Mammary epithelial cell (primary cell): ENCODE measurements at places on chromosomes 4 and X.

GRCh38 chrX:123959281-123960063 is 2.0 kb upstream of the STAG2 start:
- DNase-seq = peak; percentile 28

DNA sequence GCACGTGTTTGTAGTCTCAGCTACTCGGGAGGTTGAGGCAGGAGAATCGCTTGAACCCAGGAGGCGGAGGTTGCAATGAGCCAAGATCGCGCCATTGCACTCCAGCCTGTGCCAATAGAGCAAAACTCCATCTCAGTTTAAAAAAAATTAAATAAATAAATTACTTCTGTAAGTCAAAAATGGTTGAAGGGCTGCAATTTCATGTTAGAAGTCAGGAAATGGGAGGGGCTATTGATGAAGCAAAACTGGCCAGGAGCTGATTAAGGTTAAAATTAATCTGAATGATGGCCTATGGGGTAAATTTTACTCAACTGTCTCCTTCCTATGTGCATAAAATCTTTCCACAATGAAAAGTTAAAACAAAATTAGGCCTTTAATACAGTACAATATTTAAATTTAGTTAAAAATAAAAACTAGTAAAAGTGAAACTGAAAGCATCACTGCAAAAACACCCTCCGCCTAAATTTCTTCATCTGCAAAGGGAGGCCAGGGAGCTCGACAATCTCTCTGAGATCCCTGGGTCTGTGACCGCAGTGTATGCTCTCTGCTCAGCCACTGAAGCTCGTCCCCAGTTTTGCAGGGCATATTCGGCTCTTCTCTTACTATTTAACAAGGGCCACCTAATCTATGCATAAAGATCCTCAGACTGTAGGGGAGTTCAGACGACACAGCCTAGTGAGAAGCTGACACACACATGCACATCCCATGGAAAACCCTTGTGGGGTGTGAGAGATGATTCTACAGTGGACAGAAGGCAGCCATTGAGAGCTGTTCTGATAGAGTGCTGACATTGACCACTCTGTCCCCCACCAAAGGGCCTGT is 57.2 kb downstream of the IRF2 start:
- peak; percentile 28 for DNase-seq

DNA sequence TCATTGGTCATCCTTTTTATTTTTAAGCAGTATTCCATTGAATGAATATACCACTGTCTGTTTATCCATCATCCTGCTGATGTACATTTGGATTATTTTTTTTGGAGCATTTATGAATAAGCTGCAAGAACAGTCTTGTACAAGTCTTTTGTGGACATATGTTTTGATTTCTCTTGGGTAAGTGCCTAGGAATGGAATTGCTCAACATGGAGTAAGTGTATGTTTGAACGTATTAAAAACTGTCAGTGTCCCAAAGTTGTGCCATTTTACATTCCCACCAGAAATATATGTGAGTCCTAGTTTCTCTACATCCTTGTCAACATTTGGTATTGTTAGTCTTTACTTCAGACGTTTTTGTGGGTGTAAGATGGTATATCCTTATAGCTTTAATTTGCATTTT is 287.0 kb upstream of the POF1B start:
- DNase-seq = peak; percentile 20

DNA sequence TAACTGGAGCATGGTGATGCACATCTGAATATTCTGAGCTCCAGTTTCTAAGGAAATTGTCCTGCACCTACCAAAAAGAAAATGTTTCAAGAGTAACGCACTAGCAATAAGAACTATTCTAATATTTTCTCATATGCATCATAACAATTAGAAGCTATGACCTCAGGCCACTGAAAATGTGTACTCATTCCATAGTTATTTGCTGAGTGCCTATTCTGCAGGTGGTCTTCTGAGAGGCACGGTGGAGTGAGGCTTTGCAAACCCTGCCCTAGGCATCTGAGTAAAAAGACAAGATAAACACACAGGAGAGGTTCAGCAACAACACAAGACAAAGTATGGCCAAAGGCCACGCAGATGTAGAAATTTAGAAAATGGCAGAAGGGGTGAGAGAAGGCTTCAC is 23.7 kb downstream of the SLC10A6 start:
- no peak for DNase-seq

- no peak for DNase-seq
These were observed 3.5 kb upstream of the CCNI start for GRCh38 chr4:77079281-77079680.

DNA sequence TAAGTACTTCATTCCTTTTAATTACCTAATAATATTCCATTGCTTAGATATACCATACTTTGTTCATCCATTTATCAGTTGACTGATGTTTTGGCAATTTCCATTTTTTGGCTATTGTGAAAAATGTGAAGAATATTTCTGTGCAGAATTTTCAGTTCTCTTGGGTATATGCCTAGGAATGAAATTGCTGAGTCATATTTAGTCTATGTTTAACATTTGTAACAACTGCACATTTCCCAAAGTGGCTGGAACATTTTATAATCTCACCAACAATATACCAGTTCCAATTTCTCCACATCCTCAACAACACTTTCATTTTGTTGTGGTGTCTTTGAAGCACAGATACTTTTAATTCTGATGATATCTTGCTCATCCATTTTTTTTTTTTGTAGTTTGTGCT is 215.5 kb downstream of the PDGFC start:
- DNase-seq = no peak

GRCh38 chrX:72125331-72126047 is 6.2 kb downstream of the RTL5 start:
- DNase-seq = no peak

DNA sequence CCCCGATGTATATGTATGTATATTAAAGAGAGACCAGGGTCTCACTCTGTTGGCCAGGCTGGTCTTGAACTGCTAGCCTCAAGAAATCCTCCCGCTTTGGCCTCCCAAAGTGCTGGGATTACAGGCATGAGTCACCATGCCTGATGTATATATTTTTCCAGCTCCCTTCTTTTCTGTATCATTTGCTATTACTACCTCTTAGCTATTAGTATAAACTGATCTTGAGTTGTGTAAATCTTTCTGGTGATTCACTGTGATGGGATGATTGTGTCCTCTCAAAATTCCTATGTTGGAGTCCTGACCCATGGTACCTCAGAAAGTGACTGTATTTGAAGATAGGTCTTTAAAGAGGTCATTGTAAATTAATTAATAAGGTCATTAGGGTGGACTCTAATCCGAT is 53.1 kb downstream of the HPRT1 start:
- peak; percentile 27 for DNase-seq

GRCh38 chrX:24839331-24839730 is 145.6 kb downstream of the POLA1 start:
- no peak for DNase-seq

DNA sequence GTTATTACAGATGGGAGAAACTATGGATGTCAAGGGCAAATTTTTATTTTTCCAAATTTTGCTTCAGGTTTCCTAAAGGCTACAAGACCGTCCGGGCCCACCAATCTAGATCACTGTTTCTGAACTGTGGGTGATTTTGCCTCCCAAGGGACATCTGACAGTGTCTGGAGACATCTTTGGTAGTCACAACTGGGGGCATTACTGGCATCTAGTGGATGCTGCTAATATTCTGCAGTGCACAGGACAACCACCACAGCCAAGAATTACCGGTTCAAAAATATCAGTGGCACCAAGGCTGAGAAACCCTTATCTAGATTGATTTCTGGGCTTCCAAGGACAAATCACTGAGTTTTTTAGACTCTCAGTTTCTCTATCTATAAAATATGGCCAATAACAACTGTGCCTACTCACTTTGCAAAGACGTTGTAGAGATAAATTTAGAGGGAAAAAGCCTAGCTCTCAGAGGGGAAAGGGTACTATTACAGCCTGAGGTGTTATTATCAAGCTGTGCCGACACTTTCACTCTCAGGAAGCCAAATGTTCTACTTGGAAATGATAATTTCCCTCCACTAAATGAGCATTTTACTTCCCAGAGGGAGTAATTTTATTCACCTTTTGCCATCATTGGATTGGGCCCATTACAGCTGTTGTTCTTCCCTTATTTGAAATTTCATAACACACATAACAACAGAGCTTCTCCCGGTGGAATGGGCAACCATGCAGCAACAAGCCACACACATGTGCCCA is 442.1 kb downstream of the CENPC start:
- DNase-seq = no peak

DNA sequence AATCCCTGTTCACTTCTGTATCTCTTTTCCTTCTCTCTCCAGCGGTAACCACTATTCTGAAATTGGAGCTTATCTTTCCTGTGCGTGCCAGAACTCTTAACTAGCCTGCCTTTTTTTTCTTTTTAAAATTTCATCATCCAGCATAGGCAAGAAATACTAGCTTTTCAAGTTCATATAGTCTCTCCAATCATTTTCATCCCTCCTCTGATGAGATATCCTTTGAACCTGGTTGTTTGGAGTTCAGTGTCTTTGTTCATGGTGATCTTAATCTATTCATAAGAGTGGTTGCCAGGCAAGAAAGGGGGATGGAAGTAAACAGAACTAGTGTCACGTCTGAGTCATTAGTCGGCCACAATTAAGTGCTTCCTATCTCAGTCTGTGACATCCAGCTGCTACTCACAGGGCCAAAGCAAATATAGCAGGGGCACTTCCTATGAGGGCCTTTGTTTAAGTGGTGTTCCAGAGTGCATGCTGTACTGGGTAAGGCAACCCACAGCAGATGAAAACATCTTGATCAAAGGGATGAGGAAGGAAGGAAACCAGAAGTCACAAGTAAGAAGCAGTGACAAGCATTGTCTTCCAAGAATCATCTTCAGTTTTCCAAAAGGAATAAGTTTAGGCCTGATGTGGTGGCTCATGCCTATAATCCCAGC is 56.4 kb upstream of the XIAP start:
- DNase-seq = peak; percentile 82

GRCh38 chr4:116531870-116532269 is 553.5 kb downstream of the TRAM1L1 start:
- DNase-seq = no peak

- no peak for DNase-seq
These were observed 21.2 kb upstream of the TAB3 start for GRCh38 chrX:30910124-30910860.

DNA sequence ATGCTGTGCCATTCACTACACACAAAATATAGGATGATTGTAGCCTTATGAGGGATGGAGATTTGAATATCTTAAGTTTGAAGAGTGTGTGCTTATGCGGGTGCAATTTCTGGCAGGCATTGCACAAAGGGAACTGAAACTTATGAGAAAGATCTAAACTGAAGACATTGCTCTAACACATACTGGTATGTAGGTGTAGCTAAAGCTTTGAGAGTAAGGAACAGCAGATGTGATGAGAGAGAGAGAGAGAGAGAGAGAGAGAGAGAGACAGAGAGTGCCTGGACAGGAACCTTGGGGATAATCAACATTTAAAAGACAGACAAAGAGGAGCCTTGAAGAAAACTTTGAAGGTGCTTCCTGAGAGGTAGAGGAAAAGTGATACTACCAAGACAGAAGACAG is 379.7 kb downstream of the SPRY1 start:
- no peak for DNase-seq

GRCh38 chrX:130267956-130268448 is 697 bp downstream of the ZNF280C start:
- DNase-seq = peak; percentile 1

DNA sequence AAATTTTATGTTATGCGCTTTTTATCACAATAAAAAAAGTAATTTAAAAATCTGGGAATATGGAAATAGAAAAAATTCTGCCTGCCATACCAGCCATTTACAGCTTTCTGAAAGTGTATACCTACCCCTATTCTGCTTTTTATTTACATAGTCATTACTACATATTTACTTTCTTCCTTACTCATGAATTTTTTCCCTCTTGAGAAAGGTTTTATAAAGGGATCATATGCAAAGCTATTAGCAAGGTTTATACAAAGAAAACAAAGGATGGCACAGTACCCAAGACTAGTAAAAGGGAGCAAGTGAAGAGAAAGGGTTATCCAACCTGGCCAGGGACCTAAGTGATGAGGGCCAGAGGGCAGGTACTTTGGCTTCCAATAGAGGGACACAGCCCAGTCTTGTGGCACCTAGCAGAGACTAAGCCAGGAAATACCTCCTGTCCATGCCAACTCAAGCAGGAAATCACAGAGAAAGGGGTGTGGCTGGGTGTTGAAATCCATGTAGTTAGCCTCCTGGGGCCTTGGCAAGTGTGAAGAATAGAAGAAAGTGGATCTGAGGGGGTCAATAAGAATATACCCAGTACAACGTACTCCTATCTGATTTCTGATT is 207.3 kb upstream of the VEGFC start:
- peak; percentile 56 for DNase-seq

GRCh38 chr4:44861756-44862155 is 135.4 kb upstream of the GNPDA2 start:
- peak; percentile 27 for DNase-seq

- DNase-seq = no peak
These were observed 12.5 kb upstream of the S100P start for GRCh38 chr4:6681191-6681590.

GRCh38 chr4:7153711-7154110 is 38.6 kb upstream of the SORCS2 start:
- DNase-seq = no peak

GRCh38 chr4:54575919-54576318 is 81.8 kb upstream of the KIT start:
- peak; percentile 27 for DNase-seq

- no peak for DNase-seq
These were observed 88.9 kb upstream of the CITED1 start for GRCh38 chrX:72394518-72395170.

- DNase-seq = peak; percentile 72
These were observed 1.3 kb upstream of the FAT4 start for GRCh38 chr4:125313497-125313896.

- no peak for DNase-seq
These were observed 55.9 kb downstream of the UGT2A3 start for GRCh38 chr4:68895561-68896198.

DNA sequence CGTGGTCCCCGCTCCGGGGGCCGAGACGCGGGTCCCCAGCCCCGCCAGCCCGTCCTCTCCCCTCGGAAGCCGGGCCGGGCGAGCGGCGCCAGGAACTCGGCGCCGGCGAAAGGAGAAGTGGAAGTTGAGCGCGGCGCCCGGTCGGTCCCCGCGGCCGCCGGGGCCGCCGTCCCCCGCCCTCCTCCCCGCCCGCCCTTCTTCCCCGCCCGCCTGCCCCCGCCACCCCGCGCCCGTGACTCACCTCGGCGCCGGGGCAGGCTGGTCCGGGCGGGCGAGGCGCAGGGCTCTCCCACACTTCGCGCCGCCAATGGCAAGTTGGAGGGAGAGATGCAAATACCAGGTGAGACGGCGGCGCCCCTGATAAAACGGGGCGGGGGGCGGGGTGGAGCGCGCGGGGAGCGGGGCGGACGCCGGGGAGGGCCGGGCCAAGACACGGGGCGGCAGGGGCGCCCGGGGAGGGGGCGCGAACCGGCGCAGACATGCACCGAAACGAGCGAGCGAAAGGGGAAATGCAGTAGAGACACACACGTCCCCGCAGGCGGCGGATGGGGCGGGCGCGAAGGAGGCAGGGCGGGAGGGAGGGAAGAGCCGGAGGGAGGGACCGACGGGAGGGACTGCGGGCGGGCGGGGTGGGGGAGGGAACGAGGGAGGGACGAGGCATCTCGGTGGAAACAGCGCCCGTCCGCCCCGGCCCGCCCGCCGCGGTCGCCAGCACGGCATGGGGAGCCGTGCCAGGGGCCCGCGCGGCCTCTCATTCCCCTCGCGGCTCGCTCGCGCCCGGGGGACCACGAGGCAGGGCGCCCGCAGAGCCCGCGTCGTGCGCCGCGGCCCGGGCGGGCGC is at the start of gene ELF4:
TSS of gene ELF4 (minus strand) at position 119 of the 841 bp plus-strand sequence. CDS start 29,167 bp downstream, outside the sequence.
- DNase-seq = peak; percentile 78

- no peak for DNase-seq
These were observed 272.6 kb upstream of the AGTR2 start for GRCh38 chrX:115897956-115898355.
